SJSA1 (cell line): ENCODE measurements at places on chromosomes 7 and 10. TPM values are rescaled to one million over a fixed set of nuclear protein-coding genes. Genes with fewer than 3 reads are reported as not detected.
A peak's percentile ranks its signal among the peaks of the same experiment; 100 is the strongest.

DNA sequence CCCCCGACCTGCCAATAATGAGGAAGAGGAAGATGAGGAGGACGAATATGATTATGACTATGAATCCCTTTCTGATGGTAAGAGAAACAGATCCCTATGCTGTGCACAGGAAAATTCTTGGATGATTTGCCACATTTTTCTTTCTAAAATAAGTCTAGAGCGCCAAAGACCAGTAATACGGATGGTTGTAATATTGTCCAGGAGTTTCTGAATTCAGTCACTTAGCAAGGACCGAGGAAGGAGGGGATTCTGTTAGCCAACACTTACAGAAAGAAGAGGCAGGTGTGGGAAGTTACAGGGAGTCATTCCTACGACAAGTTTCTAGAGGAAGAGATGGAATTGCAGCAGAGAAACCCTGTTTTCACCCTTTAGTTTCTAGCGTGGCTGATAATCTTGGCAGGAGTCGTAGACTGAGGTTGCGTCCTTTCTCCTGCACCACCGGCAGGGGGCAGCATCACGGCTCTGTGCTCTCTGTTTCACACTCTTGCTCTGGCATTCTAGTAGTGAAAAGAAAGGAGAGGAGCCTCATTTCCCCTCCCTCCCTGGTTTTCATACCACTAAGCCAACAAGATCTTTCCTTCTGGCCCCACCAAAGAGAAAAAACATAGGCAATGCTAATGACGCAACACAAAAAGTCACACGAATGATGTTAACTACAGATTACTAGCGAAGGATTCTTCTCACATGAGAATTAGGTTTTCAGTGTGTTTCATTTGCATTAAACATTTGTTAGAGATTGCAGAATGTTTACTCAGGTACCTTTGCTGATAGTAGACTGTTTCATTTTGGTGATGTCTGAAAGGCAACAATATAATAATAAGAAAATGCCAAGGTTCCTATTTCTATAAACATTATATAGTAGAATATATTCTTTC, 82.7 kb downstream of the NOC3L start:
- peak; percentile 55 for DNase-seq

DNA sequence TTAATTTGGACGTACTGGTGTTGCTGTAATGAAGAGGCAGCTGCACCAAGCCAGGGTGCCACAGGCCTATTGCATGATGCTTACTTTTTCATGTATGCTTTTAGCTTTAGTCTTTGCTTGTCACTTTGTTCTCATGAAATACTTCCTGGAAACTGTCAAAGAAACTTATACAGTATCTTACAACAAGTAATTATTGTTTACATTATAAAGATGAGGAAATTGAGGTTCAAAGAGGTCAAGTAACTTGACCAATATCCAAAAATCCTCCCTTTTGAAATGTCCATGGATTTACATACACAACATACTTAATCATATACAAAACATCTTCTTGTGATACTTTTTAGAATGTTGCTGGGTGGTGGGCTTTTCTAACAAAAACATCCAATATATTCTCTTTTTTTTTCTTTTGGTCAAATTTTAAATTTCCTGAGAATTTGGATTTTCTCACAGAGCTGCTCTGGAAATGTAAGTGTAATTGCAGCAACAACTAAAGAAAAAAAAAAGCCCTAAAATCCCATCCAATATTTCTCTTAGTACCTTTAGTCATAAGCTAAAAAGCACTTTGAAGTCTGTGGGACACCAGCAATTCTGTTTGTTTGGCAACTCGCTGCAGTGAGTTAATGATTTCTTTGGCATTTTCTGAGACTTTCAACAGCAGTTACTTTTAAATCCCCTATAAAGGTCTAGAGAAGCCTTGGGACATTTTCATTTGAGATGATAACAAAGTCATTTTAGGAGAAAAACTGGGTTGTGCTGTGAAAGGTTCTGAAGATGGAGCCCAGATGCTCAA, 500.6 kb upstream of the IGFBP3 start:
- DNase-seq: no peak

GRCh38 chr7:7330997-7331396, 148.7 kb downstream of the C1GALT1 start:
- DNase-seq: no peak

GRCh38 chr10:3057946-3058345, 9.4 kb upstream of the PFKP start:
- DNase-seq: no peak

DNA sequence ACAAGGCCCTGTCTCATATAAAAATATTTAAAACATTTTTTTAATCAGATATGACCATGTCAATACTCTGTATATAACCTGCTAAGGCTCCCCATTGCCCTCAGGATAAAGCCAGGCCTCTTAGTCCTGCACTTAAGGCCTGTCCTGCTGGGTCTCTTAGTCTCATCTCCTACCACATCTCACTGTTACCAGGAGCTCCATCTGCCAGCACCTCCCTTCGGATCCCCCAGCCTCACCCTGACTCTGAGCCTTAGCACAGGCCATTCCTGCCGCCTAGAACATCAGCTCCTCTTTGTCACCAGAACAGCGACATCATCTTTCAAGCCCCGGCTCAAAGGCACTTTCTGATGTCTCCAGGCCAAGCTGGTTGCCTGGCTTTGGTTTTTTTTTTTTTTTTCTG, 25.7 kb upstream of the GTF2IRD1 start:
- DNase-seq: no peak

- no peak for DNase-seq
Measured at GRCh38 chr10:91756286-91756685, 41.9 kb upstream of the TNKS2 start.

DNA sequence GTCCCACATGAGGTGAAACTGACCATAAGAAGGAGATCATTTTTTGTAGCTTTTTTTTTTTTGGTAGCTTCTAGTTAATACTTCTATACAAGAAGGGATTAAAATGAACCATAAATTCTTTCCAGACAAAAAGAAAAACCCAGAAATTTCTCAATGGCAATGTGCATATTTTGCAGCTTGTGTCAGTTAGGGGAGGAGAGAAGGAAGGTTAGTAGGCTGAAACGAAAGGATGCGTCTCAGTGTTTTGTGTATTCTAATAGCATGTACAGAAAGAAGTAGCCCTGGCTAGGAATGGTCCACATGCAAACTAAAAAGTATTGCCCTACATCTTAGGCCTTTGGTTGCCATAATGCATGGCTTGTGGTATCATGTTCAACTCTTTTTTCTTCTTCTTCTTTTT, 90.6 kb downstream of the CACNB2 start:
- DNase-seq: no peak

- no peak for DNase-seq
Measured at GRCh38 chr7:100091411-100092181, 2.8 kb downstream of the COPS6 start.

SEMA3D gene
- total RNA-seq: 4.4 and 5.3 TPM in 2 replicates

DNA sequence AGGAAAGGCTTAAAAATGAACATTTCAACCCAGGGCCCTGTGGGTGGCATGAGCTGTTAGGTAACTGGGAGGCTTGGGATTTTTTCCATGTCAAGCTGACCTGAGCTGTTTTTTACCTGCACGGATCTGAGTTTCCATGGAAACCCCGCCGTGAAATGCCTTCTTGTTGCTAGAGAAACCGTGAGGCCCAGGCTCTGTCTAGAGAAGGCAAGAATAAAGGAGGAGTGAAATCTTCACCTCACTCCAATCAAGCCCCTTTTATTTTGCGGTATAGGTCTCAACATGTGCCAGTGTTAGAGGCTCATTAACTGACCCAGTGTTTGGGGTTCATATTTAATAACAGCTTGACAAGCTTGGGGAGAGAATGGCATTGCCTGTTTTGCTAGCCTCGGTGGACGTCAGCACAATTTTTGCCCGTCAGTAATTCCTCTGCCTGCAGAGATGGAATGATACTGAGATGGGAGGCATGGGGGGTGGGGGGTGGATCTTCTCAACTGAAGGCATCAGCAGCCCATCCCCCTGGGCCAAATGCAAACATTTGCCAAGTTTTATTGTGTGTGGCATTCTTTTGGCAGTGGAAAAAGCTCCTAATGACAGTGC, 48.9 kb upstream of the PDCD4 start:
- no peak for DNase-seq

GRCh38 chr10:124697837-124698544, 46.2 kb downstream of the FAM53B start:
- no peak for DNase-seq

- no peak for DNase-seq
Measured at GRCh38 chr7:98571986-98572385, 45.1 kb upstream of the NPTX2 start.

TMEM184A gene
- 1.8 and 3.2 TPM in 2 replicates for total RNA-seq

- no peak for DNase-seq
Measured at GRCh38 chr7:135683609-135684008, 21.3 kb downstream of the STMP1 start.

DNA sequence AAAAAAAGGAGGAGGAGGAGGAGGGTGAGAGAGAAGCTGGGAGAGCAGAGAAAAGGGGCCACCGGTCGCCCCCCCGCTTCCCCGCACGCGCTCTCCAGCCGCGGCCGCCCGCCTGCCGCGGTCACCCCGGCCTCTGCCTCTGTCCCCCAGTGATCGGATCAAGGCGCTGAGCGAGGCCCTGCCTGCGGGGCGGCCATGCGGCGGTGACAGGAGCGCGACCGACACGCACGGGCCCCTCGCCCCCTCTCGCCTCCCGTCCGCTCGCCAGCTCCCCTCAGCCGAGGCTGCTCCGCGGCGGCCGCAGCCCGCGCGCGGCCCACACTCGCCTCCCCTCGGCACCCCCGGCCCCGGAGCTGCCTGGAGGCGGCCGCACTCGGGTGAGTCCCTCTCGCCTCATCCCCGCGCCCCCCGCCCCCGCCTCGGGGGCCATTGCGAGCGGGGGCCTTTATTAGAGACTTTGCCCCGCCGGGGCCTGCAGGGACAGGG, at the start of gene GTF2I:
GTF2I (plus strand) TSS at position 27 of the 486 bp plus-strand sequence. CDS start 31,411 bp downstream, outside the sequence.
- DNase-seq: no peak

NMT2 gene
- total RNA-seq: 53.7 and 80.6 TPM in 2 replicates

STEAP1B gene
- total RNA-seq: 1.6 and 1.7 TPM in 2 replicates

- no peak for DNase-seq
Measured at GRCh38 chr10:29023678-29024077, 265.2 kb upstream of the LYZL1 start.

DNA sequence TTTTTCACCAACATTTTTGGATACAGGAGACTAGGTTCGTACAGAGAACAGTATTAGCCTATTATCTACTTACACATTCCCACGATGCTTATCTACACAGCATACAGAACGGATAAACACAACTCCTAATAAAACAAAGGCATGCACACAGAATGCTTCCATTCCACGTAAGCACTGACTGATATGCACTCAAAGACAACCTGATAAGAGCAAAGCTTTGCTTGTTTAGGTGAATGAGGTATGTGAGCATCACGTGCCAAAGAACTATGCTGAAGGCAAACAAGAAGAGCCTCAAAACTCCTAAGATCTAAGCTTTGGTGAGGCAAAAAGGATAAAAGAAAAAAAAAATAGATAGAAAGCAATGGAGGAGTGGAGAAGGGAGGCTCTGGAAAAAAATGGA, 413.5 kb upstream of the LRRN3 start:
- no peak for DNase-seq

GRCh38 chr10:11397980-11398580, 213.4 kb downstream of the USP6NL start:
- no peak for DNase-seq
